Activated CD4-positive, alpha-beta T cell treated with anti-CD3 and anti-CD28 coated beads, Interleukin-10, Interleukin-2, amounts not matched to agents 100 ng/mL and 50 ng/mL, durations not matched to agents 16 hours and 8 hours (primary cell): ENCODE measurements at places on chromosomes 4 and X.

DNA sequence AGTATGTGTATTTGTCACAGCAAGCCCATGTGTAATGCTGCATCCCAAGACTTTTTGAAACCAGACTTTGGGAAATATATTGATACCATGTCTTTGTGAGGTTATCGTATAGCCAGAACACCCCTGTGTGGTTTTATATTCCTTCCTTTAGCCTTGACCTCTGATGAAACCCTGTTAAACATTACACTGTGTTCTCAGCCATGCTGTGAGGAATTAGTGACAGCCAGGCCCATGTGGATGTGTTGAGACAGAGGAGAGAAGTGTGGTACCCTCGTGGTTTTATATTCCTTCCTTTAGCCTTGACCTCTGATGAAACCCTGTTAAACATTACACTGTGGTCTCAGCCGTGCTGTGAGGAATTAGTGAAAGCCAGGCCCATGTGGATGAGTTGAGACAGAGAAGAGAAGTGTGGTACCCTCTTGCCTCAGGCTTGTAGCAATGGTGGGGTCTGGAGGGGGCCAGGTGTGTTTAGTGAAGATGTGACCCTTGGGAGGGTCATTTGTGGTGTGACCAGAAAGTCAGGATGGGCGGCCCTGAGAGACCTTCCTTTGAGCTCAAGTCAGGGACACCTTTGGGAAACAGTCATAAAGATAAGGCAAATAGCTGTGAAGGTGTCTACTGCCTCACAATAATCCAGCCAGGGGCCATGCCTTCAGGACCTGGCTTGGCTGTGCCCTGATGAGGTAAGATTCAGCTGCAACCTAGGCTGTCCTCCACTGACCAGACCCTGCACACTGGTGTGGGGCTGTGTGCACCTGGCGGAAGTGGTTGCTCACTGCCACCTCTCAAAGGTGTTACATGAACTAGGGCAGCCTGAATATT, 110.0 kb downstream of the IRF2 start:
- no peak for DNase-seq

DNA sequence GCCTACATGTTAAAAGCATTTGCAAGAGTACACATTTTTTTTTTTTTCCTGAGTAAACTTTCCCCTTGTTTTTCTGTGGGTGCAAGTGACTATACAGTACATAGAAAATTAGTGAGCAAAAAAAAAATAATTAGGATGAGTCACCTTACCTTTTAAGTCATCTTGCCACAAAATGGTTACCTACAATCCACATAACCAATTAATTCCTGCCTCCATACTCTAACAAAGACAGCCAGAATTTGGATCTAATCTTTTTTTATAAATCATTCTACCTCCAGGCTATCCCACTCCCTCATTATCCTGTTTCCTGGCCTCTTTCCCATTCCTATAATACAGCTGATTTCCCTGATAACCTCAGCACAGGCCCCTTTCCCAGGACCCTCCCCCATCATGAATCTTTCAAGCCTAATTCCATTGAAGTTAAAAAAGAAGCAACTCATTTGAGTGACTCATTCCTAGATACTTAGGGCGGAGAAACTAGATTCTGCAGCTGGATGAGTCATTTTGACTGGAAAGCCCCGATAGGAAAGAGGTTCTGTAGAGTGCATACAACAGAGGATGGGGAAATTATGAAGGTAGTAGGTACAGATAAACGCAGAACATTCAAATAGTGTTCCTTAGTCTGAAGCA, 128.2 kb downstream of the C4orf51 start:
- DNase-seq = peak; percentile 93

DNA sequence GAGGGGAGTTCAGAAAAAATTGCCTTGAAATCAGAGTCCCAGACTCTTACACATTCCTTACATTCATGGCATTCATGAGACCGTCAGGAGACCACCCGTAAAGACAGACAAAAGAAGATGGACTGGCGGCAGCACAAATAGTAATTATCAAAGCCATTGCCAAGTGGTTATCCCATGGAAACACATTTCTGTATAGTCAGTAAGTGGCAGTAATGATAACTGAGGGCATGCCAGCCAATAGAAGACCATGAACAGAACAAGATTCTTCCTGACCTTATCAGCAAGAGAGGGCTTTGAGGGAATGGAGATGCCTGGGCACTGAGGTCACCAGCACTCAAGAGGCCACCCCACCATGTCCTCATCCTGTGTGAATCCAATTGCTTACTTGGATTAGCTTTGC, 121.7 kb upstream of the HCCS start:
- no peak for DNase-seq

- no peak for DNase-seq
Measured at GRCh38 chrX:23066588-23067281, 67.0 kb downstream of the DDX53 start.

DNA sequence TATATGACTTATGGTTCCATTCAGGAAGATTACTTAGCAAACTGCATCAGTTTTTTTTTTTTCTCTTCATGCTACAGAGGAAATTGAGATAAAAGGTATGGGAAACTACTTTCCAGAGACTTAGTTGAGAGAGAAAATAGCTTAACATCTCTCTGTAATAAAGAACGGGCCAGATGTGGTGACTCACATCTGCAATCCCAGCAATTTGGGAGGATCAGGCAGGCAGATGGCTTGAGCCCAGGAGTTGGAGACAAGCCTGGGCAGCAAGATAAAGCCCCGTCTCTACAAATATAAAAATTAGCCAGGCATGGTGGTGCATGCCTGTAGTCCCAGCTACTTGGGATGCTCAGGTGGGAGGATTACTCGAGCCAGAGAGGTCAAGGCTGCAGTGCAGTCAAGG, 271.2 kb upstream of the TENM3 start:
- DNase-seq = no peak

DNA sequence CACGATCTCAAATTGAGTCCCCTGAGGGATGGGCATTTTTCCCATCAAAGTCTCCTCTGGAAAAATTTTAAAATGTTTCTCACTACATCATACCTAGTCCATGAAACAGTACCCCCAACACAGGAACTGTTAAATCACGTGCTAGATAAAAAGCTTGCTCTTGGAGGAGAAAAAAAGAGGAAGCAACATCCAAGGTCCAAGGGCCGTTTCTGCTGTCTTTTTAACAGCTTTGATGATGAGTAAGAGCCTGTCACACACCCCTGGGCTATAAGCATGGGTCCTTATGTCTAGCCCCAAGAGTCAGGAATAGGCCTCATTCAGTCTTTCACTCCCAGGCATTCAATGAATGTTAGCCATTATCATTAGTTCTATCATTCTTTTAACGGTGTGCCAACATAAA, 128.9 kb downstream of the SH3KBP1 start:
- DNase-seq = no peak

- DNase-seq = peak; percentile 70
Measured at GRCh38 chrX:9997524-9997923, 30.4 kb downstream of the CLDN34 start.

DNA sequence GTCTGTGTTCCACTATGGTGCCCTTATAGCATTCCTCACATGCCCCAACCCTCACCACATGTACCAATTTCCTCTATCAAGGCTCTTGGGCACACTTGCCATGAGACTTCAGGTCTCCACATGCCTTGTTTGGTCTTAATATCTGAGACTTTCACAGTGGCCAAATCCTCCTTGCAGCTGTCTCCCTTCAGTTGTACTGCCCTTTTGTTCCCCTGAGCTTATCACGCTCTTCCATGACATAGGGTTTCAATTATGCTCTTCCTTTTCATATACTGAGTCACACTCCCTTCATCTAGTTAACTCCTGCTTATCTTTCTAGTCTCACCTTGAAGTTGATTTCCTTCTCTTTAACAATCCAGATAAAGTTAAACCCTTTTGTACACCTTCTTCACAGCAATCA, 212.9 kb downstream of the PDHA2 start:
- DNase-seq = no peak

DNA sequence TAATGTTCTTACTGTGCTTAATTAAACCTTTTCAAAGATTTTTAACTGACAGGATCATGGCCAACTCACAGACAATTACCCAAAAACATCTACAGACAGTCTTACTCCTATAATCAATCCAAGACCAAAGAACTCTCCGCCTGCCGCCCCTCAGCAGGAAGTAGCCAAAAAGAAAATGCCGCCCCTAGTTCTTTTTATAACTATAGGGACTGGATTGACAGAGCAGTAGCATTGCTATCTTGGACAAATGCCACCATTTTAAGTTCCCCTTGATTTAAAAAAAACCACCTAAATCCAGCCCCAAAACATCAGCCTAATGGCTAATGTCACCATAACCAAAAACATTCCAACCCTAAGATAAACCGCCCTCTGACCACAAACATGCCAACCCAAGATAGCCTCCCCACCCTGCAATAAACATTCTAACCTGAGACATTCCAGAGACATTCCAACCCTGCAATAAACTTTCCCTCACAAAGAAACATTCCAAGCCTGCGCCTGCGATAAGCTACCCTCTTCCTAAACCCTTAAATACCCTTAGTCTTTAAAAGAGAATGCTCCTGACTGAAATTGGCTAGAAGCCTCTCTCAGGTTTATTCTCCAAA, 77.0 kb downstream of the COQ2 start:
- DNase-seq = no peak

- no peak for DNase-seq
Measured at GRCh38 chr4:113619526-113619925, 142.0 kb downstream of the CAMK2D start.

GRCh38 chrX:136710325-136710951, 62.5 kb downstream of the CD40LG start:
- DNase-seq = peak; percentile 66

DNA sequence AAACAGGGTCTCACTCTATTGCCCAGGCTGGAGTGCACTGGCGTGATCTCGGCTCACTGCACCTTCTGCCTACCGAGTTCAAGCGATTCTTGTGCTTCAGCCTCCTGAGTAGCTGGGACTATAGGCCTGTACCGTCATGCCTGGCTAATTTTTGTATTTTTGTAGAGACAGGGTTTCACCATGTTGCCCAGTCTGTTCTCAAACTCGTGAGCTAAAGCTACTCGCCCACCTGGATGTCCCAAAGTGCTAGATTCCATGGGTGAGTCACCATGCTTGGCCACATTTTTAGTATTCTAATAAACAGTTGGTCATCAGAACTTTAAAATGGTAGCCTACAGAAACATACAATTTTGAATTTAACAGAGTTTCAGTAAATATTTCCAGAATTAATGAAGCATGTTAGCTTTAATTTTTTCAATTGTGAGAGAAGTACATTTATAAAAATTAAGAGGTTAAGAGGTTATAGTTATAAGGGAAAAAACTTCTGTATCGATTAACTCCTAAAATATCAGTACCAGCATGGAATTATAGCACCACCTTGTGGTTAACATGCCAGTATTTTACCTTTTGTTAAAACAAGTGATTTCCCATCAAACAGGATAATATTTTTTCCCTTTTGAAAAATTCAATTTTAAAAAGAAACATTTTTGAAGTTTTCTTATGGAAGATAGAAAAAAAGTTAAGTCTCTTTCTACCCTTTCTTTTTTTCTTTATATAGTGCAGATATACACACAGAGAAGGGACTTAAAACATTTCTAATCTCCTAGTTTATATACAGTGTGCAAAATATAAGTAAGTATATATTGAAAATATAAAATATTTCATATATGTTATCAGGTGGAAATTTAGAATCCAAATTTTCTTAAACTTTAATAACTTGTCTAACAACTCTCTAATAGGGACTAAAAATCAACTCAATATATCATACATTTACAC, 35.4 kb downstream of the CEP44 start:
- DNase-seq = peak; percentile 41

DNA sequence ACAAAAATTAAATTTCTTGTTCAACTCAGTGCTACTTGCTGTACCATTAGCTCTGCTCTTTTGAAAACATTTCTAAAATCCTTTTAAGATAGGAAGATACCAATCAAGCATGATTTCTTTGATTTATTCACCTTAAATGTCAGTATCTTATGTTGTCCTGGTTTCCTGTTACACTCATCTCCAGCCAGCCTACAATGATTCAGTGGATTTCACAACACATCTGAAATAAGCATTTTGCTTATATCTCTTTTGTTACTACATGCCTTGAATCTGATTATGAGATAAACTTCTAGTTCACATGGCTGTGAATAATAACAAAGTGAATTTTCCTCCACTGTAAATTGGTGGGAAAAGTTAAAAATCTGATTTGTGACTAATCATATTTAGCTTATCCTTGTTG, 112.5 kb upstream of the BMP3 start:
- peak; percentile 4 for DNase-seq

- DNase-seq = no peak
Measured at GRCh38 chr4:189979196-189980047, 38.8 kb downstream of the FRG1 start.

DNA sequence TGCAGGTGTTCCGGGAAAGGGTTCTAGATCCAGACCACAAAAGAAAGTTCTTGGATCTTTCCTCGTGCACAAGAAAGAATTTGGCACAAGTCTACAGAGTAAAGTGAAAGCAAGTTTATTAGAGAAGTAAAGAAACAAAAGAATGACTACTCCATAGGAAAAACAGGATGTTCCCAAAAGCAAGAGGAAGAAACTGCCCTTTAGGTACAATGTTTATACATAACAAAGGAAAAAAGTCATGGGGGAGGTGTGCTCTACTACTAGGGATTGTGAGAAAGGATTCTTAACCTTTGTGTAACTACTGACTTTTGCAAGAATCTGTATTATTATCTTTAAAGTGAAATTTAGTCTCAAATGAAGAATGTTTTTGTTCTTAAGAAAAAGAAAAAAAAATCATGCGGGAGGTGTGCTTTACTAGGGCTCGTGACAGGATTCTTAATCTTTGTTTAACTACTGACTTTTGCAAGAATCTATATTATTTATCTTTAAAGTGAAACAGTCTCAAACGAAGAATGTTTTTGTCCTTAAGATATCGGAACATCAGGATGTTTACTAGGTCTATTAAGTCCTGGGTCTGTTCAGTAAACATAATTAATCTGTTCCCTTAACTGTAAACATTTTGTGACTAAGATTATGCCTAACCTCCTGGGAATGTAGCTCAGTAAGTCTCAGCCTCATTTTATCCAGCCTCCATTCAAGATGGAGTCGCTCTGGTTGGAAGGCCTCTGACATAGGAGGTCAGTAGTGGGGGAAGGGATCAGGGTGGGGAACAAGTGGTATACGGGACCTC, 110.4 kb upstream of the BEND4 start:
- DNase-seq = no peak

DNA sequence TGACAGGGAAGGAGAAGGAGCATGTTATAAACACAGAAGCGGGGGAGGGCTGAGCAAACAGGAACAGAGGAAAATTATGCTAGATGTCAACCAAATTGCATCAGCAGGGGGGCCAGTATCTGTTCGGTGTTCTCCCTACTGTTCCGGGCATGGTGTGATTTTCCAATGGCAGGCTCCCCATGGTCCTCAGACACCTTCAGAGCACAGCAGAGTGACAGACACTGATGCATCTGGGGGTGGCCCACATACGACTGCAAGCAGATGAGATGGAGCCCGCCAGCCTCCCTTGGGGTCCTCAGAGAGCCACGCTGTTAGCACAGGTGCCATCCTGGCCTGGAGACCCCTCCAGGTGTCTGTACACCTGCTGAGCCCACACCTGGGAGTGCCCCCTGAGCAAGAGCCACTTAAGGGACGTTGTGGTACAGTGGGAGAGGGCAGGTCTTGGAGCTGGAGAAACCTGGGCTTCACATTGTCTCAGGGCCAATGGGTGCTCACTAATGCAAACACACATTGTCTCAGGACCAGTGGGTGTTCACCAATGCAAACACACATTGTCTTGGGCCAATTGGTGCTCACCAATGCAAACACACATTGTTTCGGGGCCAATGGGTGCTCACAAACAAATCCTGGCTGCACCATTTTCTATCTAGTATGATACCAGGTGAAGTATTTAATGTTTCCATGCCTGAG, 95.4 kb downstream of the SLC2A9 start:
- no peak for DNase-seq
